Prostate gland (tissue), 2 donors: ENCODE measurements at places on chromosomes 6 and 20.
A peak's percentile ranks its signal among the peaks of the same experiment; 100 is the strongest.

DNA sequence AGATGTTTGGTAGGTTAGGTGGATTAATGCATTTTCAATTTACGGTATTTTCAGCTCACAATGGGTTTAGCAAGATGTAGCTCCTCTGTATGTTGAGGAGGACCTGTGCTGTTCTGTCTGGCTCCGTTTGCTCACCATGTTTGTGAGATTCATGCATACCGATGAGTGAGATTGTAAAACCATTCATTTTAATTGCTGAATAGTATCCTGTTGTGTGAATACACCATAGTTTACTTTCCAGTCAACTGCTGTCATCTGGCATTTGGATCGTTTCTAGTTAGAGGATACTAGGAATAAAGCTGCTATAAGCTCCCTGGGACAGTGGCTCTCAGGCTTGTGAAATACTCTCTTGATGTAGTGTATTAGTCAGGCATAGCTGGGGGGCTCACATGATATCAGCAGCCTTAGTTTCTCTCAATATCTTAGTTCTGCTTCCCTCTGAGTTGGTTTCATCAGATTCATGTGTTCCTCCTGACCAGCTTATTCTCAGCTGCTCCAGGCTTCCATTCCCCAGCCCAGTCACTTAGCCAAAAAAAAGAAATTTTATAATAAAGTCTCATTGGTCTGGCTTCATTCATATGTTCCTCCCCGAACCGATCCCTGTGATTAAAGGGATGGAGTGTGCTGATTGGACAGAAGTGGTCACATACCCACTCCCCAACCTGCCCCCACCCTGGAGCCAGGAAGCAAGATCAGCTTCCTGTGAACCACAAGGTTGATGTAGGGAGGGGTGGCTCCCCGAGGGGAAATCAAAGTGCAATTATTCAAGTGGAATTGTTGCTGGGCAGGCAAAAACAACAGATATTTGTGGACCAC lies 10.9 kb upstream of the B4GALT5 start:
- no peak for DNase-seq

DNA sequence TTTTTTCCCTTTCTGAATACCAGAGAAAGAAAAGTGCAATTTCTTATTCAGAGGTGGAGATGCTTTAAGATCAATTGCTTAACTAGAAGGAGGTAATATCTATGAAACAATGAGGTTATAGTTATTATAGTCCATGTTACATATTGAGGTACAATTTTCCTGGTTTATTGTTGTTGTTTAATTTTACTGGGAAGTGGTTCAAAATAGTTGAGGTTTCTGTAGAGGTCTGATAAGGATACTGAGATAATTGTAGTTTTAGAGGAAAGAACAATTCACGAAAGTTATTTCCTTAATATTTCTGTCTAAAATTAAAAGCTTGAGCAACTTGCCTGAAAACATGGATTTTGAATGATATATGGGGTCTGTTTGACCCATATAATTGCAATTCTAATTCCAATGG lies 51.4 kb downstream of the DOK5 start:
- no peak for DNase-seq

- DNase-seq: no peak
These were observed 146.1 kb downstream of the EDN1 start for GRCh38 chr6:12436224-12436623.

GRCh38 chr6:13297391-13297790 lies 30.9 kb downstream of the TBC1D7 start:
- DNase-seq: no peak

DNA sequence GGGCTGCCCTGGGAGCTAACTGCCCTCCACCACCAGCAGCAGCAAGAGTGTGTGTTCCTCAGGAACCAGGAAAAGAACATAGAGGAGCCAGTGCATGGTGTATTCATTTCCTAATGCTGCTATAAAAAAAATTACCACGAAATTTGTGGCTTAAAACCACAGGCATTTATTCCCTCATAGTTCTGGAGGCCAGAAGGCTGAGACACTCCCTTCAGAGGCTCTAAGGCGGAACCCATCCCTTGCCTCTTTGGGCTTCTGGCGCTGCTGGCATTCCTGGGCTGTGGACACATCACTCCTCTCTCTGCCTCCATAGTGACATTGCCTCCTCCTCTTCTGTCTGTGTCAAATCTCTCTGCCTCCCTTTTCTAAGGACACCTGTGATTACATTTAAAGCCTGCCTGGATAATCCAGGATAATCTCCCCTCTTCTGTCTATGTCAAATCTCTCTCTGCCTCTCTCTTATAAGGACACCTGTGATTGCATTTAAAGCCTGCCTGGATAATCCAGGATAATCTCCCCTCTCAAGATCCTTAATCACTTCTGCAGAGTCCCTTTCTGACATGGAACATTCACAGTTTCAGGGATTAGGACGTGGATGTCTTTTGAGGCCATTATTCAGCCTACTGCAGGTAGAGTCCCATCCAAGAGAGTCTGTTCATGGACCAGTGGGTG lies 54.7 kb downstream of the NDUFAF5 start:
- DNase-seq: no peak

DNA sequence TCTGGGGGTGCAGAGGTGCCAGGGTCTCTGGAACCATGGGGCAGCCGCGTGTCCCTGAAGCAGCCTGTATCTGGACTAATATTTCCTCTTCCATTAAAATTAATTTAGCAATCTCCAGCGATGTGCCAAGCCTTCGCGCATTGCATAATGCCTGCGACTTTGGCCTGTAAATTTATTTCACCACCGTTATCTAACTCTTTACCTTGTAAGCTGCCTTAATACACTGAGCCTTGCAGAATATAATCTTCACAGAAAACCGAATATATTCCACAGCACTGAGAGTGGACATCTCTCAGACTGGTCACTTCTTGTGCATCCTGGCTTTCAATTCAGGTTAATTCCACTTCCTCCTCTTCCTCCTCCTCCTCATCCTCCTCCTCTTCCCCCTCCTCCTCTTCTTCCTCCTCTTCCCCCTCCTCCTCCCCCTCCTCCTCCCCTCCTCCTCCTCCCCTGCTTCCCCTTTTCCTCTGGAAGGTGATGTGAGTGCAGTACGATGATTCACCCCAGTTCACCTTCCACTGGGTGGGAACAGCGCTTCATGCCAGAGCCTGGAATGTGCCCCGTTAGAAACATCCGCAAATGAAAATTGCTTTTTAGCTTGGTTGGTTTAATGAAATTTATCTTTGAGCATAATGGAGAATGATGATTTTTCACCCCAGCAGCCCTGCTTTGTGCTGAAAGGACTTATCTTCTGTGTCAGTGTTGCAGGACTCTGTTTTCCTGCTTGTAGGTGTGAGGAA lies 101.4 kb downstream of the CDH4 start:
- DNase-seq: no peak

- DNase-seq: no peak
These were observed 83.4 kb downstream of the TXNDC5 start for GRCh38 chr6:7827142-7827541.

DNA sequence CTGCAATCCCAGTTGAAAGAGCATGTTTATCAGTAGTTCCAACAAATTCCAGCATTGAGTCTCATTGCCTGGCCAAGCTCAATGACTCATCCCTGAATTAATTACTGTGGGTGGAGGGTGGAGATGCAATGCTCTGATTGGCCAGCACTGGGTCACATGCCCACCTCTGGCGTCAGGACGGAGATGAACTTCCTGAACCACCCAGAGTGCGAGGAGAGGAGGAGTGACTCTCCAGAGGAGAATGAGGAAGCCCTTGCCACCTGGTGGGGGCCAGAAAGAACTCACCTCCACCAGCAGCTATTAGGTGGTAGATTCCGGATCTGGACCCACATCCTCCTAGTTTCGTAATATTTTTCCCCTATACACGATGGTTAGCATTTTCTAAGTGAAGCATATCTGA lies 283.9 kb downstream of the TBC1D7 start:
- no peak for DNase-seq

- DNase-seq: no peak
These were observed 517.0 kb downstream of the LMBRD1 start for GRCh38 chr6:69279805-69280204.

DNA sequence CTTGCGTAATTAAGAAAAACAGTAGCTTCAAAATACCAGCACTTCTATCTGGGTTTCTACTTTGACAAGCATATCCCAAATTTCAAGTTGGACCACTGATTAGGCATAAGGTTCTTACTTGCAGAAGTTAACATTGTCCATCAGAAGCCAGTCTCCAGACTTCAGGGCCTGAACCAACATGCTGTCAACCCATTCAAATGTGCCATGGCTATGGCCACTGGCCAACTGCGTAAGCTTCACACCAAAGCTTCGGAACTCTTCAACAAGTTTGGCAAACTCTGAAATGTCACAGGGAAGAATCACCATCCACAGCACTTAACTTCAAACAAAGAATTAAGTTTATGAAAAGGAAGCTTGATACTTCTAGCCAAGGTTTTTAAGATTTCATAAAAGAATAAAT lies 78.0 kb upstream of the LYRM2 start:
- no peak for DNase-seq

- no peak for DNase-seq
These were observed 161.5 kb upstream of the STXBP5 start for GRCh38 chr6:147042679-147043078.

DNA sequence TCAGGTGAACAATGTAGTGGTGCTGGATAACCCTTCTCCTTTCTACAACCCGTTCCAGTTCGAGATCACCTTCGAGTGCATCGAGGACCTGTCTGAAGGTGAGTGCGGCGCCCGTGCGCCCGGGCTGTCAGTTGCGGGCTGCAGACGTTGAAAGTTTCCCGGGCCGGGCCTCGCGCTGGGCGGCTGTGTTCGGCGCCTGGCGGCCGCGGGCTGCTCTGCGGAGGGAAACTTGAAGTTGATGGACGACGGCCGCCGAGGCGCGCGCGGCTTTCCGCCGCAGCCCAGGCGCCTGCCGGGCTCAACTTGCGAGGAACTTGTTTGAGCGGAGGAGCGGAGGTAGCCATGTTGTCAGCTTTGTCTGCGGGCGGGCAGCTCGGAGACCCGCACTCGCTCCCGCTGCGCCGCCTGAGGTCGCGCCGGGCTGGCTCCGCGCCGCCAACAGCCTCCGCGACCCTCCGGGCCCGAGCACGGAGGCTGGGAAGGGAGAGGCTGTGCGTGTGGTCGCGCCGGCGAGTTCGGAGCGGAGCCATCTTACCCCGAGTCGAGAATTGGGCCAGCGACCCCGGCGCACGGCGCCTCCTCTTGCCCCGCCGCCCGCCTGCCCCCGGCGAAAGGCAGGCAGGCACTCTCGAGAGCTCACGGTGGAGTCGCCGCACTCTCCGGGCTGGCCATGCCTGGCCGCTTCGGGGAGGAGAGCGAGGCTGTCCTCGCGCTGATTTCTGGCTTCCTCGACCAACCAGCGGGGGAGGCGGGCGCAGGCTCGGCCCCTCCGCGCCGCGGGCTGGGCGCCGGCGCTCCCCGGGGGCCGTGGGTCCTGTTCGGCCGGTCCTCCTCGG lies 691 bp downstream of the ASF1A start:
- peak; percentile 56 for DNase-seq

GRCh38 chr6:40735121-40735520 lies 148.0 kb upstream of the LRFN2 start:
- DNase-seq: no peak

DNA sequence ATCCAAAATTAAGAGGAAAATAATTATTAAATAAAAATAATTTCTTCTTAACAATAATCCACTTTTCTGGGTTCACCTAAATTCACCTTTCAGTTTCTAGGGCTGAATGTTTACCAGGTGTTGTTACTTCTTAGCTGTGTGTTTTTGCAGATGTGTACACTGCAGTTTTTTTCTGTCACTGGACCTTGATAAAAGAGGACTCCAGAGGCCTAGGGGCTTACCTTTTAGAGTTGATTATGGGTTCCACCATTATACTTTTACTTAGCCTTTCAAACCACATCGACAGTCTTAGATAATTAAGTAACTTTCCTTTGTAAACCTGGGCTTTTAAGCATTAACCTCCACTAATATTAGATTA lies 766.5 kb downstream of the BCKDHB start:
- no peak for DNase-seq

DNA sequence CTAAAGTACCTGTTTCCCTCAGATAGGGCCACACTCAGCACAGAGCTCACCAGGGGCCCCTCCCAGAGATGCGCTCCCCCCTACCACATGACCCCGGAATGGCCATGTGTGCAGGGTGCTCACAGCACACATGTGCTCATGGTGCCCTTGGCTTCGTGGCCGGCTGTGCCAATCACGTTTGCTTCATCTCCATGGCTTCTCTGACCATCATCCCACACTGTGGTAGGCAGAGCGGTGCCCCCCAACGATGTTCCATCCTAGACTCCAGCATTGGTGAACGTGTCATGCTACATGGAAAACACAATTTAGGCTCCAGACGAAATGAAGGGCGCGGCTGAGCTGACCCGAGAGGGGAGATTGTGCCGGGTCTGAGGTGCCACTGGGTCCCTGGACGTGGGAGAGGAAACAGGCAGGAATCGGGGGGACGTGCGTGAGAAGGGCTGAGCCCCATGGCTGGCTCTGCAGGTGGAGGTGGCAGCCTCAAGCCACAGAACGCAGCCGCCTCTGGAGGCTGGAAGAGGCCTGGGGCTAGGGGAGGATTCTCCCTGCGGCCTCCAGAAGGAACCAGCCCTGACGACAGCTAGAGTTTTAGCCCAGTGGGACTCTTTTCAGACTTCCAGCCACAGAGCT lies 126.5 kb downstream of the DLL1 start:
- DNase-seq: no peak

- no peak for DNase-seq
These were observed 152.1 kb downstream of the TAF4 start for GRCh38 chr20:61913423-61914225.

- no peak for DNase-seq
These were observed 75.9 kb downstream of the ATG5 start for GRCh38 chr6:106249658-106250057.

GRCh38 chr6:39206250-39206721 lies 23.0 kb downstream of the KCNK5 start:
- DNase-seq: no peak

DNA sequence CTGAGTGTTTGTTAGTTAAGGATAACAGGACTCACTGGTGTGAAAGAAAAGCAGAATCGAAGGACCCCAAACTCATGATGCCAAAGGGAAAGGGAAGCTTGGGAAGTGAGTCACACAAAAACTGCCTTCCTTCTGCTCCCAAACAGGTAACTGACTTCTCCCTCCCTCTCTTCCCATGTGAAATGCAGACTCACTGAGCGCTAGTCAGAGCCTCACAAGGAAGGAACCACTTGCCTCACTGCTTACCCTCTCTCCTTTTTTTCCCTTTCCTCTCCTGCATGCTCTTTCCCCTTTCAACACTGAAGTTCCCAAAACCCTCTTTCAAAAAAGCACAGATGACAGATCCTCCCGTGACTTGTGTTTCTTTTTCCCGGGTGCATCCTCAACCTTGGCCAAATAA lies 56.4 kb downstream of the LYRM4 start:
- DNase-seq: no peak
